ENCODE measurements at places on chromosomes 16 and 17. TPM values are rescaled to one million over a fixed set of nuclear protein-coding genes. Genes with fewer than 3 reads are reported as not detected.

- DNase-seq = no peak
These were observed 33.1 kb downstream of the ZNF469 start for GRCh38 chr16:88415713-88416323.

- no peak for DNase-seq
These were observed 1.1 kb upstream of the PLEKHG4 start for GRCh38 chr16:67277999-67278772.

The DOC2A gene
- polyA plus RNA-seq = 0.61 TPM

The FAM171A2 gene
- polyA plus RNA-seq = 105 TPM

DNA sequence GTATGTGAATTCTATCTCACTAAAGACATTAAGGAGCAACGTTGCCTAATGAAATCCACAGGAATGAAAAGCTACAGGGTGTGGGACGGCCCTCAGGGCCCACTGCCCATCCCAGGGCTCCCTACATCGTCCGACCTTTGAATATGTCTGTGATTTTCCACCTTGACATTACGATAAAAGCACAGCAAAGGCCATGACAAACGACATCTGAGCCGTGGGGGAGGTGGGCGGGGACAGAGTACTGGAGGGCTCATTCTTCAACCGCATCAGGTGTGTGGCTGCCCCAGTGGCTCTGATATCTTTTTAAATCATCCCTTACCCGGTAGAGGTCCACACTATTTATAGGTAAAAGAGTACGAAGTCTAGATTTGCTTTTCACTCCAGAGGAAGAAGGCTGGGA is 35.1 kb downstream of the LMF1 start:
- DNase-seq = no peak

The BCL6B gene
- 19.3 TPM for polyA plus RNA-seq

The SMIM36 gene
- 0.15 TPM for polyA plus RNA-seq

- DNase-seq = no peak
These were observed 14.9 kb upstream of the CBFB start for GRCh38 chr16:67013823-67014633.

DNA sequence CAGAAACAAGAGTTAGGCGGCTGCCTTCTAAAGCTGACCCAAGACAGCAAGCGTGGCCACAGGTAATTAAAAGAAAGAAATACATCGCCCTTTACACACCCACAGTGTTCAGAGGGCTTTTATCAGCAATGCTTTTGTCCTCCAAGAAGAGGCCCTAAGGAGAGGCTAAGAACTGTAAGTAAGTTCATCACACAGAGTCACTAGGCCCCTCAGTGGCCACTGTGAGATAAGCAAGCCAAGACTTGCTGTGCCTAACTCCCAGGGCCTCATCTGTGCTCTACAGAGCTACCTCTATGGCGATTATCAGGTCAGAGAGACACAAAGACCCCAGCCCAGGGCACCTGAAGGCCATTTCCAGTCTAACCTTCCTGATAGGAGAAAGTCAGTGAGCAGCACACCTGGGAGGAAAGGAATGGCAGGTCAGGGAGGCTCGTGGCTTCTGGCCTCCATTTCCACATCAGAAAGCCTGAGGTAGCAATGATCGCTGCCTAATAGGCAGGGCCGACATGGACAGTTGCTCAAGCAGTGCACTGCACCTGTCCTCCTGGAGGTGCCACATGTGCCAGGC is 545.2 kb upstream of the CDH11 start:
- no peak for DNase-seq

The PIRT gene
- 0.06 TPM for polyA plus RNA-seq

The KRTAP2-4 gene
- not detected for polyA plus RNA-seq

DNA sequence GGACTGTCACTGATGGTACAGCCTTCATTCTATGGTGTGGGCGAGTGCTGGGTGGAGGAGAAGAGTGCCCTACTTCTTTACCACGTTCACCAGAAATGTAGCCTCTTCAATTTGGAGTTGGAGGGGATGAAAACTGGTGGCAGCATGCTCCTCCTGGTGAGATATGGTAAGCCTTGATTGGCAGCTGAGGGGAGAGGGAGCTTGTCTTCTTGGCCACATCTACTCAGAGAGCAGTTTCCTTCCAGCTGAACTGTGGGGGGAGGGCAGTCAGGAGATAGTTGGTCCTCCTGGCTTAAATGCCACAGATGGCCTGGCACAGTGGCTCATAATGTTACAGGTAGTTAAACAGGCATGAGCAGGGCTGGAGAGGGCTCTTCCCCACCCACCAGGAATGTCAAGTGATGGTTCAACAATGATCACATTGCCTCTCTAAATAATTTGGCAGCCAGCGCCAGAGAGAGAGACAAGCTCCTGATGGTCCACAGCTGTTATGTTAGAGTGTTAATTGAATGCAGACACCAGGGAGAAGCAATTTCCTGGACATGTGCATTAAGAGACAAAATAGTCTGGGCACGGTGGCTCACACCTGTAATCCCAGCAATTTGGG is 9.0 kb upstream of the MAPK3 start:
- DNase-seq = no peak

DNA sequence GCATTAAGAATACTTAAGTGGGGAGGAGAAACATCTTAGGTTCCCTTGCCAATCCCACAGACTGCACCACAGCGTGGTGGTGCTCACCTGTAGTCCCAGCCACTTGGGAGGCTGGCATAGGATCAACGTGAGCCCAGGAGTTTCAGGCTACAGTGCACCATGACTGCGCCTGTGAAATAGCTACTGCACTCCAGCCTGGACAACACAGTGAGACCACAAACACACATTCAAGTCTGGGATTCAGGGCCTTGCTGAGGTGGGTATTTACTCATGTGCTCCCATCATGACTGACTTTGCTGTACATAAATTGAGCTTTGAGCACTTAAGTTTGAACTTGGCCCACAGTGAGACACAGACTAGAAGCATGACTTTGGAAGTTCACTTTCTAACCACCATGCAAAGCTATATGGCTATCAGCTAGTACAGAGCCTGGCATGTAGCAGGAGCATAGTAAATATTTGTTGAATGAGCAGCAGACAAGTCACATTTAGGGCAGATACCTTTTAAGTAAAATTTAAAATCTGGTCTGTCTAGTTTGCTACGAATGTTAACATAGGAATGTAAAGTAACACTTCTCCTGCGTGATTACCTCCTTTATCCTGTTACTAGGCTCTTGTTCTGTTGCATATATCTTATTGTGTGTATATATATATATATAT is 33.5 kb downstream of the CEP95 start:
- DNase-seq = no peak

DNA sequence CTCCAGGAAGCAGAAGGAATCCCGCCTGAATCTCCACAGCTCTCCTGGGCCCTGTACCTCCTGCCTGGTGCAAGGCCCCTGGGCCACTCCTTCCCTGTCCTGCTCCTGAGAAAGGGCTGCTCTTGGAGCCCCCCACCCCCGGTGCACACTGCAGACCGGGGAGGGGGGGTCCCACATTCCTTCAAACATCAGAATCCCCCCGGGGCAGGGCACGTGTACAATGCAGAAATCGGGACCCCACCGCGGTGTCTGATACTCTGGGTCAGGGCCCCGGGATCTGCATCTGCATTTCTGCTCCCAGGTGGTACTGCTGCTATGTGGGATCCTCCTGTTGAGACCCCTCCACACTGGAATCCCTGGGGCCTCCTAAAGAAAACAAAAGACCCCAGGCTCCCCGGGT is 99.5 kb upstream of the GSE1 start:
- DNase-seq = no peak

The SRCIN1 gene
- 0.96 TPM for polyA plus RNA-seq

DNA sequence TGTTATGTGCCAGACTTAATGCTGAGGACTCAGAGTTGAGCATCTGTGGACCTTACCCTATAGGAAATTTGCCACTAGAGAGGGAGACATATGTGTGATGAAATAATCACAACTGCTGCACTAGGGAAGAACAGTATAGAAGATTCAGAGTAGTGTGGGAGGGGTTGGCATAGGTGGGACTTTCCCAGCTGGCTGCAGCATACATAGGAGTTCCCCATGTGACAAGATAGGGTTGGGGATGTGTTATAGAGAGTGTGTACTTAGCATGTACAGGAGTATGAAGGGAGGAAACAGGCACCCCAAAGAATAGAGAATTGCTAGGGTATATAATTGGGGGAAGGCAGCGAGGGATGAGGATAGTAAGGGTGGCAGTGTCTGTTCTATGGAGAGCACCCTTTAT is 2.9 kb downstream of the NUP93 start:
- DNase-seq = no peak

GRCh38 chr17:51802544-51802943 is 356.0 kb downstream of the CA10 start:
- DNase-seq = no peak

- no peak for DNase-seq
These were observed 15.0 kb upstream of the SLC38A10 start for GRCh38 chr17:81309859-81310839.

- no peak for DNase-seq
These were observed 18.4 kb downstream of the BLMH start for GRCh38 chr17:30273373-30273772.

The CPNE2 gene
- 23.4 TPM for polyA plus RNA-seq

DNA sequence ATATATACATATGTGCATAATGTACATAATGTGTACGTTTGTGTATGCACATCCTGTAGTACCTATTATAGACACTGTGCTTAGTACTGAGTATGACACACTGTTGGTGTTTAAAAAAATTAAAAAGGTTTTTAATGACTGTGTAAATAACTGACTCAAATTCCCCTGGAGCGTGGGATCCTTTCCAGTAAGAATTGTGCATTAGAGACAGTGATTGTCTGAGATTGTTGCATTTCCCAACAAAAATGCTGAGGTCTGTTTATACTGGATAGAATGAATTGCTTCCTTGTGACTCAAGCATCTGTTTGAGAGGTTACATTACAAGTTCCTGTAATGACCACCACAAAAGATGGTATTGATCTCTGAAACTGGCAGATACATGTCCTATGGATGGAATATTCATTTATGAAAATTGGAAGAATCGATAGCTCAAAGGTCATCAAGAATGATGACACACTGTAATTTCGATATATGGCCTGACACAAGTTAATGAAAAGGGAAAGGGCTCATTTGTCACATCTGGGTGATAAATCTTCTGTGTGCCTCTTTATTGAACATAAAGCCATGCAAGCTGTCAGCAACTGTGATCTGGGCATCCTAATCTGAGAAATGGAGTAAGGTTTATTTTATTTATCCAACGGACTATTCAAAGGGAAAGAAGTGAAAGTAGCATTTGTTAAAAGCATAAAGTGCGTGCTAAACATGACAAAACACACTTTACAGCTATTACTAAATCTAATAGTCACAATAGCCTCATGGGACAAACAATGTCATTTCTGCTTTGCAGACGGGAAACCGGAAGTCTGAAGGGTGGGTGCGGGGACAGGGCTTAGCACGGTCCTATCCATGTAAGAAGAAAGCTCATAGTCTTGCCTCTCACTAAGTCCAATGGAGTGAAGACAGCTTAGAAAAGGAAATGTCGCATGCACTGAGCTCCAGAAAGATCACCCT is 228.8 kb downstream of the CDH11 start:
- no peak for DNase-seq

GRCh38 chr17:41343029-41343428 is 7.6 kb downstream of the KRT33A start:
- no peak for DNase-seq

All from forelimb muscle (tissue), 1 donor.